ENCODE measurements at places on chromosomes 1 and 21.

GRCh38 chr1:52122384-52122783 is 19.5 kb upstream of the ZFYVE9 start:
- no peak for DNase-seq

DNA sequence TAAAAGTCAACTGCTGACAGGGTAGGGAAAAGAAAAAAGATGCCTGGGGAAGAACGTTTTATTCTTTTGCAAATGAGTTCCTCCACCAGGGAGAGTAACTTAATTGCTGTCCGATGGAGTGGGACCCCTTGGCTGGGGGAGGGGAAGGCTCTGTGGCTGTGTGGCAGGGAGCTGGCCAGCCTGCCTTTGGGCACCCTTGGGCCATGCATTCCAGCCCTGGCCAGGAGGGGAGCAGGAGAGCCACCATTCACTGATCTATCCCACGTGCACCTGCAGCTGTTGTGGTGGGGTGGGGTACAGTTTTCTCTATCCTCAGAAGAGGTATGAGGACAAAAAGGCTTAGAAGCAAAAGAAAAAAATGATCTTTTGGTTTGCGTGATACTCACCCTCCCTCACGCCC is 116.9 kb downstream of the KCNK1 start:
- DNase-seq: no peak

- no peak for DNase-seq
These were observed 31.4 kb downstream of the POFUT2 start for GRCh38 chr21:45256021-45256911.

GRCh38 chr21:10273196-10273595 is 248.2 kb upstream of the TPTE start:
- DNase-seq: no peak

- no peak for DNase-seq
These were observed 156.2 kb downstream of the DENND1B start for GRCh38 chr1:197619008-197619640.

DNA sequence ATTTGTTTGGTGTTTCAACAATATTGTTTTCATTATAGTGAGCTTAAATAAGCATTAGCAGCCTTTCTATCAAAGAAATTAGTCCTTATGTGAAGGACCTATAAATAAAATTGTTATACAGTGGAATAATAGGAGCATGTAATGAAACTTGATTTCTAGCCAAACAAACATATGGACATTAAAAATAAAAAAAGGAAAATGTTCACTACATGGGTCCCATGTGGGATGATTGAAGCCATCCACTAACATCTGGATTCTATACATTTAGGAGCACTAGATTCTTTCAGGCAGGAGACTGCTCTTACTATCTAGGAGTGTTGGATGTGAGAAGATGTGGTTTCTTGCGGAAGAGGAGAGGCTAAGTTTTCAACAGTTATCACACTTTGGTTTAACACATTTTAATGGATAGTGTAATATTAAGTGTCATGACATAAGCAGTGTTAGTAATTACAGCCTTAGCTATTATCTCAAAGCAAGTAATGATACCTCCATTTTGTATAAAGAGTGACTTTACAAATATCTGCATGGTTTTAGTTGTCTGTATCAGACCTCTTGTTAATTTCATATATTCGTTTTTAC is 62.3 kb downstream of the LYPLAL1 start:
- DNase-seq: no peak

GRCh38 chr1:228392111-228392936 is 14.3 kb downstream of the TRIM11 start:
- DNase-seq: no peak

DNA sequence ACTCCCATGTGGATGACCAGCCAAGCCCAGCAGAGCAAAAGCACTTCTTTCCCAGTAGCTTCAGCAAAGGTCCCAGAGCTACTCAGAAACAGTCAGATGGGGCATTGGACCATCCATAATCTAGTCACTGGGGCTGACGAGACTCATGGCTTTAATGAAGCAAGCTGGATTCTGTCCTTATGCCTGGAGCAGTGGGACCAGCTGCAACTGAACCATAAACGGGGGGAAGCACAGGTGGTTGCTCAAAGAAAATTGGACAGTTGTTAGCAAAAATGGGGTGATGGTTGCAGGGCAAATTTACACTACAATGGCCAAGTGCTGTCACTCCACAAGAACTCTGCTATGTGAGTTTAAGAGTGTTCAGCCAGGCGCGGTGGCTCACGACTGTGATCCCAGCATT is 17.4 kb upstream of the FASLG start:
- DNase-seq: no peak

GRCh38 chr1:172561252-172561651 is 28.3 kb downstream of the SUCO start:
- DNase-seq: no peak

DNA sequence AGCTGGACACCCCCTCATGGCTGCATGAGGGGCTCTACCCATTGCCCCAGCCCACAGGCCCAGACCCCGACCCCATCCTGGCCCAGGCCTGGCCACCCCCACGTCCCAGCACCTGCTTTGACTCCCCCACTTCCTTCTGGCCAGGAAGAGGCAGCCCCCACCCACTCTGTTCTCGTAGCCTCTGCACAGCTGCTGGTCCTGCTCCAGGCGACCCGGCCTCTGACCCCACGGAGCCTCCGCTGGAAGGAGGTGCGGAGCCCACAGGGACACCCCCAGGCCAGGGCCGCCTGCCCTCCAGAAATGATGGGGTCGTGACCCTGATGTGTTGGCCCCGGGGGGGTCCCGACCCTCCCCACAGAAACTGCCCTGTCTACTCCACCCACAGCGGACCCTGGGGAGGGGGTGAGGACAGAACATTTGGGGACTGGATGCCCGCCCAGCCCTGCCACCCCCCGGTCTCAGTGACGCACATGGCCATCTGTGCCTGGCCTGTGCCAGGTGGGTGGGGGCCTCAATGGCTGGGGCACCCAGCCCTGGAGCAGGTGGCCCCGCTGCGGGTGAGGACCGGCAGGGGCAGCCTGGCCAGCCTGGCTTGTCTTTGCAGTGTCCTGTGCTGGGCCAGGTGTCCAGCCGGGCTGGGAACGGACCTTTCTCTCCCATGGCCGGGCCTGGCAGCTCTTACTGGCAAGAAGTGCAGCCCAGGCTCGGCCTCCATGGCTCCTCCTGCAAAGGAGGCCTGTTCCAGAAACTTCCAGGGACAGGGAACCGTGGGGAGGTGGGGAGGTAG is 78.6 kb downstream of the MORN1 start:
- no peak for DNase-seq

DNA sequence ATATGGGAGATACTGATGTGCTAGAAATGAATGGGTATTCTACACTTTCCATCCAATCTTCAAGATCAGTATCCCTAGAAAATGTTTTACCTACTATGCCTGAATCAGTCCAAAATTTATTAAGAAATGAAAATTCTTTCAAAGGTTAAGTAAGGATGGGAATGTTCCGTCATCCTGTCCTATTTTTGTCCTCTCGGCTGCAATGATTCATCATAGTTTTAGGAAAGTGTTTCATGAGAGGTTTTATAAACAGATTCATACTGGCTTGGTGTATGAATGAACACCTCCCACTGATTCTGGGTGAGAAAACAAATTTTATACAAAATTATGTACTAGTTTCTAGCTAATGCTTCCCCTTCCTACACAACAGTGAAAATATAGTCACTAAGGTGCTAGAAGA is 504.6 kb upstream of the NR5A2 start:
- no peak for DNase-seq

DNA sequence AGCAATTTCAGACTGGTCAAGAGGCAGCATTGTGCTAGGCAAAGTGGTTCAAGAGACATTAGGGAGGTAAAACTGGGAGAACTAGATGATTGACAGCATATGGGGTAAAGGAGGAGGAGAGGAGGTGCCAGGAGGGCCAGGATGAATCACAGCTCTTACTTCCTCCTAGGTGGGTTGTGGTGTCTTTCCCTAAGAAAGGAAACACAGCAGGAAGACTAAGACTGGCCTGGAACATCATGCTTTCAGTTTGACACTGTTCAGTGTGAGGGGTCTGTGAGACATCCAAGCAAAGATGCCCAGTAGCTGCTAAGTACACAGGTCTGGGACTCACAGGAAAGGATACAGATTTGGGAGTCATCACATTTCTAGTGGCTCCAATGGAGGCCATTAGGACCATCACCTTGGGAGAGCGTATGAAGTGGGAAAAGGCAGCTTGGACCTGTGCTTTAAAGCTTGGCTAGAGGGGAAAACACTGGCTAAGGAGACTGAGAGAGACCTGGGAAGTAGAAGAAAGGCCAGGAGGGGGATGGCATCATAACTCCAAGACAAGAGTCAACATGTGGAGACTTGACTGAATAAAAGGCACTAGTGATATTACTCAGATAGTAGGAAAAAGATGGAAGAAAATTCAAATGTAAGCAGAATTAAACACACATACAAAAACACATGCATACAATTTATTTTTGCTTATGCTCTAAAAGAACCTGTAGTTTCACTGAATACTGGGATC is 17.3 kb downstream of the CD58 start:
- no peak for DNase-seq

DNA sequence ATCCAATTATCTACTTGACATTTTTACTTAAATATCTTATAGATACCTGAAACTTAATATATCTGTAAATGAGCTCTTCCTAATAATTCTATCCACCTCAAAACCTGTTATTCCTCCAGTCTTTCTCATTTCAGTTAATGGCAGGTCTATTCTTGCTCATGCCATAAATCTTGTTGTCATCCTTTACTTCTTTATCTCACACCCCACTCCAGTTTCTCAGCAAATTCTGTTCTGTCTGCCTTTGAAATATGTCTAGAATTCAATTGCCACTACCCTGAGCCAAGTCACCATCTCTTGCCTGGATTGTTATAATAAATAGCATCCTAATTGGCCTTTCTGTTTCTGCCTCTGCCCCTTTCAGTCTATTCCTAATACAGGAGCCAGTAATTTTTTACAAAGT is 105.8 kb downstream of the MAN1A2 start:
- DNase-seq: no peak

DNA sequence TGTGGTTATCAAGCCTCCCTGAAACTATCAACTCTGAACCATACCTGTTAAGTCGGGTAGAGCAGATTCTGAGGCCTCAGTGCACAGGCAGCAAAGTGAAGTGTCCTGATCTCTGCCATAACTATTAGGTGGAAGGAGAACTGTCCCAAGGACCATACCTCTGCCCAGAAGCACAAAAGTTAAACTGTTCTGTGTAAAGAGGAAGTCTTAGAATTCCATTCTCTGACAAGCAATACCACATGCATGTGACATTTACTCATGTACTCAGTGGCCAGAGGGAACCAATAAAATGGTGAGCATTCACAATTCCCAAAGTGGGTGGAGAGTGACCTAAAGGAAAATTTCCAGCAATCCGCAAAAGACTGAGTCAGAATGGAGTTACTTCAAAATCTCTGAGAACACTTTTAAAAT is 61.0 kb downstream of the TOR3A start:
- no peak for DNase-seq

DNA sequence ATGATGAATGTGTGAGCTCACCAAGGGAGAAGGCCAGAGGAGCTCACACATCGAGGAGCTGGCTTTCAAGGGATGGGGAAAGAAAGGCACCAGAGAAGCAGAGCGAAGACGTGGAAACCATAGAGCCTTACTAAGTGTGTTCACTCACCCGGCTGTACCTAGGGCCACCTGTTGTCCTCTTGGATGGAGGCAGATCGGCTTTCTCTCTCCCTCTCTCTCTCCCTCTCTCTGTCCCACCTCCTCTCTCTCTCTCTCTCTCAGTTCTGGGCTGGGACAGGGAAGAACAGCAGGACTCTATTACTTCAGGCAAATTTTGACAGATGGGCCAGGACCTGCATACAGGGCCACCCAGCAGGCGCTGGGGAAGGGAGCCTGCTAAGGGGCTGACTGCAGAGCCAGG is 64.8 kb downstream of the HIVEP3 start:
- DNase-seq: no peak

- DNase-seq: no peak
These were observed 33.1 kb downstream of the FAM177B start for GRCh38 chr1:222769971-222770620.

GRCh38 chr1:212062832-212063438 is 27.4 kb downstream of the DTL start:
- no peak for DNase-seq

GRCh38 chr1:203993256-203993655 is 79.7 kb upstream of the SOX13 start:
- DNase-seq: no peak

DNA sequence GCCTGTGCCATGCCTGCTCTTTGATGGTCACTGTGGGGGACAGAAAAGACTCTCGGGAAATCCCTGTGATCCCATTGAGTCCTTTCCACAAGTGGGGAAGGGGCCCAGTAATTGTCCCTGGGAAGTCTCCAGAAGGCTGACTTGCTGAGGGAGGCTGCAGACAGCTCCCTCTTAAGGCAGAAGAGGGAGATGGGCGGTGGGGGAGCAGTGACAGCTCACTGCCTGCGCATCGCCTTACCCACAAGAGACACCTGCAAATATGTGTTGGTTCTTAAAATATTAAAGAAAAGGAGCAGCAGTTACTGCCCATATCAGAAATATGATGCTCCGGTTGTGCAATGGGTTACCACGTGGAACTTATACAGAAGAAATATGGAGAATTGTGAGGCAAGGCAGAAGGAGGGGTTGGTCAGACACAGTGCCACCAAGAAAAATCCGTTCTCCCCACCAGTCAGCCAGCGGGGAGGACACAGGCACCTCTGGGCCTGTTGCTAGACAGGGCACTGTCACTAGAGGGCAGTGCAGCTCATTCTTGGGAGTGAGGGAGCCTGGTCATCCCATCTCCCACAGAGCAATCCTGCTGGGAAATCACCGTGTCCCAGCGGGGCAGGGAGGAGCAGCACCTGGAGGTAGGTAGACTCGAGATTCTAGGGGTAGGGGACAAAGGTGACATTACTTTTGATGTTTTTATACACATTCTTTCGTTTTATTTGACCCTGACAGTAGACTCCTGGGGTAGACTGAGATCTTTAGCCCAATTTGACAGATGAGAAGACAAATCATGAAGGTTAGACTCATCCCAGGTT is 6.9 kb upstream of the CAMK1G start:
- peak; percentile 62 for DNase-seq

DNA sequence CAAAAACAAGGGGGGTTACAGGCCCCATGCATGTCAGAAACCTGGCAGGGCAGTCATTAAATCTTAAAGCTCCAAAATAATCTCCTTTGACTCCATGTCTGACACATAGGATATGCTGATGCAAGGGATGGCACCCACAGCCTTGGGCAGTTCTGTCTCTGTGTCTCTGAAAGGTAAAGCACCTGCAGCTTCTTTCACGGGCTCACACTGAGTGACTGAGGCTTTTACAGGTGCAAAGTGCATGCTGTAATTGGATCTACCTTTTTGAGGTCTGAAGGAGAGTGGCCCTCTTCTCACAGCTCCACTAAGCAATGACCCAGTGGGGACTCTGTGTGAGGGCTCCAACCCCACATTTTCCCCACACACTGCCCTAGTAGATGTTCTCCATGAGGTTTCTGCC is 1309.0 kb upstream of the B3GALT2 start:
- no peak for DNase-seq

DNA sequence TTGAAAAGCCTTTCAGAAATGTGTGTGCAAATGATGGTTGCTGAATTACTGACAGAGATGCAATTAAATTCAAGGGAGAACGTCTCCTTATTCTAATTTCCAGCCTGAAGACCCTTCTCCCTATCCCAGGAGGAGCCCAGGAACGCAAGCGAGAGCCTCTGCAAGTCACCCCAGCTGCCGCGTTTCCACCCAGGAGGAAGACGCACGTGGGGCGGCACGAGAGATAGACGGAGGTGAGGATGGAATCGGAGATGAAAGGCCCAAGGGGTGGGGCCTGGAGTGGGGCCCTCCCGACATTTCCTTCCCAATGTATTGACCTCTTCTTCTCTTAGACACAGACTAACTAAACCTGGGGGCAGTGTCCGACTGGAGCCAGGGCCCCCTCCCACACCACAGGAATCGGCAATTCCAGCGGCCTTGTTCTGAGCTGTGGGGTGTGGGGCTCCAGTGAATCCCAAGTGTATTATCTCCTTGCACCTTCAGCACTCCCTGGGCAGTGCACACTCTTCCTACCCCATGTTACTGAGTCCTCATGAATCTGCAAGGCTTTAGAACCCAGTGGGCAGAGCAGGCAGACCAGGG is 322.5 kb downstream of the AJAP1 start:
- no peak for DNase-seq

Data from T-helper 9 cell (primary cell).